ENCODE measurements at places on chromosomes 1 and 21. TPM values are rescaled to one million over a fixed set of nuclear protein-coding genes. Genes with fewer than 3 reads are reported as not detected.

DNA sequence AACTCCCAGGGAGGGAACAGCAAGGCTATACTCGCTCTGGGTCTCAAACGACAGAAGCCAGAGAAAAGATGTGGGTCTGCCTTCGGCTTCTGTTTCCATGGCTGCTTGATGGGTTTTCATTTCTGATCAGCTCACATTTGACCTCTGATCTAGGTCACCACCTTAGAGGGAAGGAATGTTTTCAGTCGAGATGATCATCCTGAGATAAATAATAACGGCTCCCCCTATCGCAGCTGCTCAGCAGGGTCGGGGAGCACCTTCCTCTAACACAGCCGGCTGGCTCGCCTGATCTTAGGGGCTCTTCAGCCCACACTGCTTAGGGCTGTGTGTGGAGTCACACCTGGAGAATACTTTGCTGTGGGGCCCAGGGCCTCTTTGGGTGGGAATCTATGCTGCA, 53.1 kb upstream of the ZNF648 start:
- DNase-seq, result no peak
- no peaks in the 10 kb centered on the region for H3K27me3 ChIP-seq
- H3K27ac ChIP-seq, result no peak overlapping the region
- H3K4me3 ChIP-seq, result no peak overlapping the region
- H3K4me1 ChIP-seq, result no peaks in the 10 kb centered on the region

Gene FCN3
- not detected for total RNA-seq

Gene LCK
- total RNA-seq, result 288 TPM

Gene GJA5
- total RNA-seq, result not detected

DNA sequence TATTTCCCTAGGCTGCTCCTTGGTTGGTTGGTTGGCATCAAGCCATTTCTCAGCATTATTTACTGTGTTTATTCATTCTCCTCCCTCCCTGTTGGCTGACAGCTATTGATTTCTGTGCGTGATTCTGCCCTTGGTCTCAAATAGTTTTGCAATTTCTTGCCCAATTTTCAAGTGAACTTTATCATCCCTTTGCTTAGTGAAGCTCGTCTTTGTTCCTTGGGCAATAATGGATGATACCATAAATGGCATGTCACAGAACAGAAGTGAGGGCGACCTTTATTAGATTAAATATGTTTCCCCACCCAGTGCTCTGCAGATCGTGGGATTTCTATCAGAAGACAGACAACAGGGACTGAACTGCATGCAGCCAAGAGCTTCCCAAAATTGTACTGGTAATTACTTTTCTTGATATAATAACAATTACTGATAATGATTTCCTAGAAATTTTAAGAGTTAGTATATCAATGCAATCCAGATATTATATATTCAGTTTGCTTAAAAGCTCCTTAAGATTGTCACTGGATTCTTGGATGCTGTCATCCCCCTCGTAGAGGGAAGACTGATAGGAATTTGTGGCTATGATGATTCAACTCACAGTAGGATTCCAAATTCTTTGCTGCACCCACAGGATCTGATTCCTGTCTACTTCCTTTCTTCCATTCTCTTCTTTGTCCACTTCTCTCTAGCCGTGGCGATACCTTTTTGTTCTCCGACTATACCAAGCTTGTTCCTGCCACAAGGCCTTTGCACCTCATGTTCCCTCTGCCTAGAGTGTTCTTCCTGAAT, 122.1 kb upstream of the KAZN start:
- no peaks in the 10 kb centered on the region for H3K27me3 ChIP-seq
- H3K4me1 ChIP-seq, result no peaks in the 10 kb centered on the region
- DNase-seq, result no peak
- H3K27ac ChIP-seq, result no peak overlapping the region

DNA sequence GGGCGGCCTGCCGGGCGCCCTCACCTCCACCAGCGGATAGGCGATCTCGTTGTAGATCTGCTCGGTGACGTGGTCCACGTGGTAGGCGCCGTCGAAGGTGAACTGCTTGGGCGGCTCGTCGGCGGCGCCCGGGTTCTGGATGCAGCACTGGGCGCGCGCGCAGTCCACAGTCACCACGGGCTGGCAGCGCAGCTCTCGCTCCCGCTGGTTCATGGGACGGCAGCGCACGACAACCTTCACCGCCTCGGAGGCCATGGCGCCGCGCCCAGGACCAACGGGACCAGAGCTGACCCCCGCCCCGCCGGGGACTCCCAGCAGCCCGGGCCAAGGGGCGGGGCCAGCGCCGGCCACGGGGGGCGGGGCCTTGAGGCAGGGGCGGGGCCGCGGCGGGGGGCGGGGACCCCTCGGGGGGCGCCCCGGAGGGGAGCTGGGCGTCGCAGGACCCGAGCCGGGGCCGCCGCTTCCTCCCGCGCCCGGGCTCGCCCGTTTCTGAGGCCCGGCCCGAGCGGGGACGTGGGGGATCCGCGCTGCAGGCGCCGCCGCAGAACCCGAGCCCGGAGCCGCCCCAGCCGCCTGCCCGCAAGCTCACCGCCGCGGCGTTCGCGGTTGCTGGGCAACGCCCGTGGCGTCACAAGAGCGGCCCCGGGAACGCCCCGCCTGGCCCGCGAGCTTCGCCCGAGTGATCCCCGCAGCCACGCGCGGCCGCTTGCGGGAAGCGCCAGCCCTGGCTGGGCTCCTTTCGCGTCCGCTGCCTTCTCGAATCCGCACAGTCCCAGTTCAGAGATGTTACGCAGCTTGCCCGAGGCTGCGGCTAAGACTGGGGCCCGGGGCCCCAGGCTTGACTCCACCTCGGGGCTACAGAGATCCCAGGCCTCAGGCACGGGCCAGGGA, at the start of gene KIF17:
TSS of gene KIF17 (minus strand) at position 556 of the 891 bp plus-strand sequence. CDS start at position 255, 301 bp downstream.
- H3K27ac ChIP-seq, result no peak within 1 kb of the TSS
- DNase-seq, result peak; percentile 67
- no peaks in the 10 kb centered on the region for H3K27me3 ChIP-seq
- no peaks in the 10 kb centered on the region for H3K36me3 ChIP-seq
- H3K4me3 ChIP-seq, result peak within 1 kb of the TSS; percentile 26

DNA sequence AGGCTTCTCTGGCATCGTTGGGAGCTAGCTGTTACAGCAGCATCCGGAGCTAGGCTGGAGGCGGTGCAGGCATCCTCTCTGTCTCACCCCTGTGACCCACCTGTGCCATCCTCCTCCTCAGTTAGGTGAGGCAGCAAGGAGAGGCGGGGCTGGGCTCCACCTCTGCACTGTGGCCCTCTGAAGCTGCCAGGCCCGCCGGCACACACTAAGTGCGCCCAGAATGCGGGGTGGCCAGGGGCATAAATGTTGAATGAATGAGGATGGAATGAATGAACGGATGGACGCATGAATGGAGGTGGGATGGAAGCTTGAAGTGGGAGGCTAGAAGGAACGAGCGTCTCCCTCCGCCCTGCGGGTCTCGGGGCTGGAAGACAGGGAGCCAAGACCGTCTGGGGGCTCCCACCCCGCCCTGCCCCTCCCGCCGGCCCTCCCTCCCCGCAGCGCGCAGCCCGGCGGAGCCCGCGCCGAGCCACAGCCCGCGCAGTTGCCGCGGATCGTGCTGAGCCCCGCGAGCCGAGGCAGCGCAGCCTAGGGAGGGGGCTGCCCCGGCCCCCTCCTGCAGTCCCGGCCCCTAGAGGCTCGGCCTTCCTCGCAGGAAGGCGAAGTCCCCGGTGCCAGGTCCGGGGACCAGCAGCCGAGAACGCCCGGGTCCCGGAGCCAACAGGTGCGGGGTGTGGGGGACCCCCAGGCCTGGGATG, at the start of gene HCRTR1:
TSS of gene HCRTR1 (plus strand) at position 472 of the 698 bp plus-strand sequence. CDS start 1,504 bp downstream, outside the sequence.
- no peaks in the 10 kb centered on the region for H3K36me3 ChIP-seq
- H3K27me3 ChIP-seq, result peaks cover 23% of the 10 kb centered on the region
- H3K27ac ChIP-seq, result no peak within 1 kb of the TSS
- no peak within 1 kb of the TSS for H3K4me3 ChIP-seq

DNA sequence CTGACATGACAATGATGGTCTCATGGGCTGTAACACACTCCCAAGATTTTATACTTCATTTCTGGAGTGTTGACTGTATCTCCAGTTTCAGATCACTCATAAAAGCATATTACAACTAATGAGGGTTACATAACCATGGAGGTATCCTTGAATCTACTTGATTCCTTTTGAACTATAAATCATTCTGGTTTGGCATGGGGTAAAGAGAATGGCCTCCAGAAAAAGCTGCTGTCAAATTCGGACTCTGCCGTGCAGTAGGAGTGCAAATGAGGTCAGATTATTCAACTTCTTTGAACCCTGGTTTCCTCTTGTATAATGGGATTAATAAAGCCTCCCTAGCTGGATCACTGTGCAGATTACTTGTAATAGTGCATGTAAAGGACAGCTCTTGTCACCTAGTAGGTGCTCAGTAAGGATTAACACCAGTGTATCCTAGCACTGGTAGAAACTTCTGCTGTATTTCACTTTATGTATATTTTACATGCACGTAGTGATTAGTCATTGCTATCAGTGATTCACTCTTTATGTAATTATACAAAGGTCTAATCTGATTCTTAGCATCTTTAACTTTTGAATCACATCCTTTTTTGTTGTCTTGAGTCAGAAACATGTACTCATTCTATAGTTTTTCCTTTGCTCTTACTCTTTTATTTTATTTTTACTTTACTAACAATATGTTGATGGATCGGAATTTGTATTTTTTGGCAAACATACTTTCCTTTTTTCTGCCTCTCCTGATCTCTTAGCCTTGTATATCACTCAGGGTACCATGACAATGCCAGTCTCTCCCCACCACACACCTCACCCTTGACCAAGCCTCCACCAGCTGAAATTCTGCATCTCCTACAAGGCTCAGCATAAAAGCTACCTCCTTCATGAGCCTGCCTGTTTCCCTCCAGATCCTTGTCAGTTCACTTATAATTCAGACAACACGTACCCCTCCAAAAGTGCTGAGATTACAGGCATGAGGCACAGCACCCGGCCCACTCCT, 3.2 kb downstream of the LRRC8C start:
- H3K27me3 ChIP-seq, result no peaks in the 10 kb centered on the region
- peaks cover 75% of the 10 kb centered on the region for H3K4me1 ChIP-seq
- H3K36me3 ChIP-seq, result no peaks in the 10 kb centered on the region
- DNase-seq, result no peak
- H3K27ac ChIP-seq, result no peak overlapping the region
- H3K4me3 ChIP-seq, result peak overlapping the region; percentile 35

- no peaks in the 10 kb centered on the region for H3K36me3 ChIP-seq
- H3K27me3 ChIP-seq, result no peaks in the 10 kb centered on the region
- no peak for DNase-seq
- H3K4me3 ChIP-seq, result no peak overlapping the region
- H3K4me1 ChIP-seq, result no peaks in the 10 kb centered on the region
Measured at GRCh38 chr1:18479454-18479853, 1.3 kb upstream of the KLHDC7A start.

DNA sequence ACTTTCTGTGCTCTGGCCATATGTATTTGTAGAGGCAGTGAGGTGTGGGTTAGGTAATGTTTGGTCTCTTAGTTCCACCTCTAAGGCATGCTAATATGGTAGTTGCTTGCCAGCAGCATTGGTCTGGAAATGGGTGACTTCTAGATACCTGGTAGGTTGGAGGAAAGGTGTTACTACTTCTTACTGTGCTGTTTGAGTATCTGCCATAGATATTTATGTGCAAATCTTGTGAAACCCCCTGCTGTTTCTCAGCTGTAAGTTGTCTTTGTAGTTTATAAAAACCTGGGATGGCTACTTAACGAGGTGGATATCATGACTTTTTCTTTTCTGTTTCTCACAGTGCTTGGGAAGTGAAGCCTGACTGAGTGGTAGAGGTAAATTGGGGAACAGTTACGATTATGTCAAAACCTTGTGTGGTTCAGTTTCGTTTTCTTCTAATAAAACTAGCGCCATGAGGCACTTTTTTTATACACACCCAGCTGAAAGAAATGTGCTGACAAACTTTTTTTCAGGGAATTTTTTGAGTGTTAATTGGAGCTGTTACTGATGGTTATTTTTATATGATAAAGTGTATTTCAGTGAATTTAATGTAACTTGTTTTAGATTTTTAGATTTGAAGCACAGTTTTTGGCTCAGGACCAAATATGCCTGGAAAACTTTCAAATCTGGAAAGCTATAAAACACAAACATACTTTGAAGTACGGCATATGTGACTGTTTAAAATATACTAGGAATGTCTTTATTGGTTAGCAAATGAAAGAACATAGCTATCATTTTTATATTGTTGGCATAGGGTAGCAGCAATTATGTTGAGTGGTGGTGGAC, 42.1 kb downstream of the CAMSAP2 start:
- no peak for DNase-seq
- no peaks in the 10 kb centered on the region for H3K36me3 ChIP-seq
- no peak overlapping the region for H3K4me3 ChIP-seq
- H3K4me1 ChIP-seq, result no peaks in the 10 kb centered on the region
- H3K27me3 ChIP-seq, result no peaks in the 10 kb centered on the region

- no peak overlapping the region for H3K27ac ChIP-seq
- H3K36me3 ChIP-seq, result no peaks in the 10 kb centered on the region
- H3K27me3 ChIP-seq, result no peaks in the 10 kb centered on the region
Measured at GRCh38 chr1:76833151-76833550, 34.1 kb upstream of the ST6GALNAC5 start.

Gene GRIK1
- total RNA-seq, result not detected

Gene NOS1AP
- 0.07 TPM for total RNA-seq

Data from CD8-positive, alpha-beta memory T cell (primary cell).